ENCODE measurements at places on chromosomes 7 and 10.

DNA sequence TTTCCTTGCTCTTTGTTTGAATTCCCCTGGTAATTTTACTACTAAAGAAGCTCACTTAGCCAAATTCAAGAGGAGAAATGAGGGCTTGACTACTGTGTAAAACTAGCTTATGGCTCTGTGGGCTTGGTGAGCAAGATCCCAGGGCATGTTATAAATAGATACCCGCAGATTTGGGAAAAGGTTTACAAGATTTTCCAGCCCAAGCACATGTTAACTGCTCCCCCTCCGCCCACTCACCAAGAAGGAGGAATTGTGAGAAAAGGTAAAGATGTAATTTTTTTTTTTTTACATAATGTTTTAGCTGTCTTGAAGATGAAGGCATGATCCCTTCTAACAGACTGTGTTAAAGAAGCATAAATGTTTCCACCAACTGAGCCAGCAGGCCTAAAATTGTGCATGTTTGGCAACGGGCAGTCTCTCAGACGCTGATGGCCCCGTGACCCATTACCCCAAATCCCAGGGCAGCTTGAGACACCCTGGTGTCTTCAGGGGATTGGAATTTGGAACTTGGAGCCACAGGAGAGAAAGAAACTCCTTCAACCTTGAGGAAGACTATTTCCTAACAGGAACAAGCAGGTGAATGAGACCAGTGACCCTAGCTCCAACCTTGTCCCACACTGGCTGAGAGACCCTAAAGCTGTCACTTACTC is 429.8 kb upstream of the CELF2 start:
- DNase-seq, result no peak

GRCh38 chr7:51085034-51085692 is 231.4 kb downstream of the COBL start:
- DNase-seq, result no peak

DNA sequence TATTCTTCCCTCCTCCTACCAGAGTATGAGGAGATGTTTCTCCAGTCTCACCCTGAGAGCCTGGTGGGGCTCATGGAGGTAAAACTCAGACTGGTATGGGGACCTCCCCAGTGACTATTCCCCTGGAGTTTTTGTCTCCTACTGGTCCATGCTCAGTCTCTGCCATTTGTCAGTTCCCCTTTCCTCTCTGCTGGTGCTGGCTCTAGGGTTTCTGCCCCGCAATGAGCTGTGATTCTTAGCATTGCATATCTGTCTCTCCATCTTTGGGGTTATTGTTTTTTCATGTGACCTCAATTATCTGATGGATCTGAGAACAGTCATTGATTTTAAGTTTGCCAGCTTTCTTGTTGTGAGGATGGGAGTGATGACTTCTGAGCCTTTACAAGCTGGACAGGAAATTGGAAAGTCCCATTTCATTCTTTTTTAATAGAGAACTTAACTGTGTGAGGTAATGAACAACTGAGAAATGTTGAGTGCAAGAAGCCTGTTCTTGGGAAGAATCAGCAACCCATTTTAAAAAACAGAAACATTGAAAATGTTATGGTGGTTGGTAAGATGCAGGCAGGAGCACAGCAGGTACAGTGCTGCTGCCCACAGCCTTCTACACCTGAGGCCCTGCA is 26.9 kb downstream of the NACAD start:
- no peak for DNase-seq

- DNase-seq, result no peak
Measured at GRCh38 chr7:156941393-156942182, 7.9 kb upstream of the NOM1 start.

GRCh38 chr10:100101192-100102076 is 19.8 kb upstream of the CPN1 start:
- DNase-seq, result no peak

GRCh38 chr10:72254813-72255568 is 18.7 kb upstream of the DDIT4 start:
- DNase-seq, result no peak

- no peak for DNase-seq
Measured at GRCh38 chr7:74306730-74307469, 17.7 kb downstream of the CLIP2 start.

DNA sequence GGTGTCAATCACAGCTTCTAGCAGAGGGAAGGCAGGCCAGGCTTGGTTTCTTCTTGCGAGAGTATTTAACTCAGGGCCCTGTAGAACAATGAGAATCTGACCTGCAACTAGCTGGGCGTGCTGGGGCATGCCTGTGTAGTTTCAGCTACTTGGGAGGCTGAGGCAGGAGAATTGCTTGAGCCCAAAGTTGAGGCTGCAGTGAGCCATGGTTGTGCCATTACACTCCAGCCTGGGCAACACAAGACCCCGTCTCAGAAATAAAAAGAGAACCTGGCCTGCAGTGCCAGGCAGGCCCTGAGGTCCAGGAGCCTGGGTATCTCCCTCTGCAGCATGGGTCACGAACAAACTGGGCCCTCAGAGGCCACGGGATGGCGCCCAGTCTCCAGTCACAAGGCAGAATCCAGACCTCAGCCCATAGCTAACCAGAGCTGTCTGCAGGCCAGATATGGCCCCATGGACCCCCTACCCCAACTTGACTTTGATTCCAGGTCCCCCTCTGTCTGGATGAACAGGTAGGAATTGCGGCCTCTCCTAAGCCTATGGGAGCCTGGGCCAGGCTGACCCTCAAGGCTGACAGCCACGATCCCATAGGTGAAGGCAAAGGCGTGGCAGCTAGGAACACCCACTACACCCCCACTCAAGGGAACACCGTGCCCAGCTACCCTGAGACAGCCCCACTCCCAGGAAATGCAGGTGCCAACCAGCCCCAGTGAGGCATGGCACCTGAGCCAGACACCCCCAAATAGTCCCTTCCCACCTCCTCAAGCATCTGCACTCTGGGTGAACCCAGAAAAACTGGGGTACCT is 102.7 kb upstream of the TNRC18 start:
- no peak for DNase-seq

DNA sequence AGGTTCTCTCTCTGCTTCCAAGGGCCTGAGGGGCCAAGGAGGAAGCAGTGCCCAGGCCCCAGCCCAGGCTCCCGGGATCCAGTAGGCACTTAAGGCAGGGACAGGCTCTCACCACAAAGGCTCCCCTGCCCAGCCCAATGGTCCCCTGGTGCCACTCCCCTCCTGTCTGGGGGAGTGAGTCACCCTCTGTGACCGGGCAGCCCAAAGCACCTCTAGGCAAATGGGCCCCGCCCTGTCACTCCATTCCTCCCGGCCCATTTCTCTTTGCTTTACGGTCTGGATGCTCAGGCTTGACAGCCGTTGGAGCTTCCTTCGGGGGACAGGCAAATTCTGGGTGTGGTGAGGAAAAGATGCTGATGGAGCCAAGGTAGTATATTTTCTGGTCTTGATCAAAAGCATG is at the start of gene CALHM3:
Gene CALHM3, minus strand, starts transcription at position 106 of the 400 bp plus-strand sequence. CDS start 208 bp downstream, outside the sequence.
- no peak for DNase-seq

DNA sequence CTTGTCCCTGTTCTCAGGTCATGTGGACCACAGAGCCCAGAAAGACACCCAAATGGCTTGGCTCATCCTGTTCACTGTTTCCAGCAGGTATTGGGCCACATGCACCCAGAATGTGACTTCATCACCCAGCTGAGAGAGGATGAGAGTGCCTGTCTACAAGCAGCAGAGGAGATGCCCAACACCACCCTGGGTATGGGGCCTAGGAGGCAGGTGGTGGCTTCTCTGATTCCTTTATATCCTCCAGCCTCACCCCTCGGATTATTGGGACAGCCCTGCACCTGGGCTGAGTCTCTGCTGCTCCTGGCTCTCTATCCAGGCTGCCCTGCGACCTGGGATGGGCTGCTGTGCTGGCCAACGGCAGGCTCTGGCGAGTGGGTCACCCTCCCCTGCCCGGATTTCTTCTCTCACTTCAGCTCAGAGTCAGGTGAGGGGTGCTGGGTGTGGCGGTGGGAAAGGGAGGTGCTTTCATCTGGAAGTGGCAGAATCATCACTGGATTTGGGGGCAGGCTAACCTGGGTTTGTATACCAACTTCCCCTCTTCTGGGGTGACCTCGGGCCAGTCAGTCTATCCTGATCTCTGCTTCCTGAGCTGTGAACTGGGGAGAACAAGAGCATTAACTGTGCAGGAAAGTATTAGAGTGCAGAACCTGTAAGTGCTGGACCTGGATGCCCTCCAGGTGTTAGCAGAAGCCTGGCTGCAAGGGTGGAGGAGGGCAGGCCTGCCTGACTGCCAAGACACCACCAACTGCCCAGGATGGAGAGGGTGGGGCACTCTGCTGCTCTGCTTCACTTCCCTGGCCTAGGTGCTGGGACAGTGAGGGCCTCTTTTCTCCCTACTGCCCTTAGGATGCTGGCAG is 5.2 kb downstream of the GHRHR start:
- DNase-seq, result no peak

DNA sequence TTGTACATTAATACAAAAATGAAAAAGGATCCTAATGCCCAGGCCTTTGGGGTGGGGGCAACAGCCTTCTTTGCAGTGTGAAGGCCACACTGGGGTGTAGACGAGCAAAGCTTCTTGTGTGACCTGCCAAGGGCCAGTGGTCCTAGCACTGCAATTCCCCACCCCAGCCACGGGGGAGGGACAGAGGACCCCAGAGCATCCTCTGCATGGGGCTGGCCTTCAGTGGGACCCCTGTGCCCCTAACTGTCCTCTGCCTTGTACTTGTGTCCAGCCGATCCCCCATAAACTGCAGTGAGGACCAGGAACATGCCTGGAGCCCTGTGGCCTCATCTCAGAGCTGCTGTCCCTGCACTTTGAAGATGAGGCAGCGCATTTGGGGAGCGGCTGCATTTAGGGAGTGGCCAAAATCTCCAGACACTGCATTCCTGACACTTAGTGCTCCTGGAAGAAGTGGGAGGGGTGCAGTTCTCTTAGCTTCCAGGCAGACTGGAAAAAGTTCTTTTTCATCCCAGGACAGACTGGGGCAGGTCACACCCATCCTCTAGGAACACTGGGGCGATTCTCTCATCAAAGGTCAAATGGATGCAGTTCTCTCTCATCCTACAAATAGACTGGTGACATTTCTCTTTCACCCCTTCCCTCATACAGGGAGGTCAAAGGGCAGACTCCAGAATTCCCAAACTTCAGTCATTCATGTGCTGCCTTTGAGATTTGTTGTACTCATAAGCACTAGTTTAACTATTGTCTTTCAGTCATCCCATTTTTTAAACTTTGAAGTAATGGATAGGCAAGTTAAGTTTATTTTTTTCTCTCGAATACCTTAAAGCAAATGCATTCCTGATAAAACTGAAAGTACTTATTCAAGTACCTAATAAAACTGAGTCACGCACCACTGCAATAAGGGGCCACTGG is 922 bp upstream of the MYO1G start:
- DNase-seq, result no peak

GRCh38 chr7:126222782-126223181 is 1030.0 kb downstream of the GRM8 start:
- no peak for DNase-seq

DNA sequence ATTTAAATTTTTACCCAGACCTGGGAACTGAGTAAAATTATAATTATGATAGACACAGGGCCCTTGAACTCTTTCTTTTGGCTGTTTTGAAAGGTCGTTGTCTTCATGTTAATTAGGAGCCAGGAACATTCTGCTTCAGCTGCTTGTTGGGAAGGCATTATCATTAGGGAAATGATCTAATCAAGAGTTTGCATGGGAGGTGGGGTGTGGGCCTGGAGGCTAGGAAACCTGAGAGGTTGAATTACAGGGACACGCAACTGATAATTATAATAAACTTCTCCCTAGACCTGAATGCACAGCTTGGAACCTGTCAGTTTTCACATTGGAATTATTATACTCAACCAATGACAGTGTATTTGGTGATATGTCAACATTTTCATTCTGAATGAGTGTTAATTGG is 237.7 kb downstream of the CACNB2 start:
- no peak for DNase-seq

GRCh38 chr7:33556472-33556871 is 348.9 kb upstream of the BMPER start:
- DNase-seq, result no peak

GRCh38 chr7:23955145-23955544 is 245.1 kb downstream of the STK31 start:
- no peak for DNase-seq

DNA sequence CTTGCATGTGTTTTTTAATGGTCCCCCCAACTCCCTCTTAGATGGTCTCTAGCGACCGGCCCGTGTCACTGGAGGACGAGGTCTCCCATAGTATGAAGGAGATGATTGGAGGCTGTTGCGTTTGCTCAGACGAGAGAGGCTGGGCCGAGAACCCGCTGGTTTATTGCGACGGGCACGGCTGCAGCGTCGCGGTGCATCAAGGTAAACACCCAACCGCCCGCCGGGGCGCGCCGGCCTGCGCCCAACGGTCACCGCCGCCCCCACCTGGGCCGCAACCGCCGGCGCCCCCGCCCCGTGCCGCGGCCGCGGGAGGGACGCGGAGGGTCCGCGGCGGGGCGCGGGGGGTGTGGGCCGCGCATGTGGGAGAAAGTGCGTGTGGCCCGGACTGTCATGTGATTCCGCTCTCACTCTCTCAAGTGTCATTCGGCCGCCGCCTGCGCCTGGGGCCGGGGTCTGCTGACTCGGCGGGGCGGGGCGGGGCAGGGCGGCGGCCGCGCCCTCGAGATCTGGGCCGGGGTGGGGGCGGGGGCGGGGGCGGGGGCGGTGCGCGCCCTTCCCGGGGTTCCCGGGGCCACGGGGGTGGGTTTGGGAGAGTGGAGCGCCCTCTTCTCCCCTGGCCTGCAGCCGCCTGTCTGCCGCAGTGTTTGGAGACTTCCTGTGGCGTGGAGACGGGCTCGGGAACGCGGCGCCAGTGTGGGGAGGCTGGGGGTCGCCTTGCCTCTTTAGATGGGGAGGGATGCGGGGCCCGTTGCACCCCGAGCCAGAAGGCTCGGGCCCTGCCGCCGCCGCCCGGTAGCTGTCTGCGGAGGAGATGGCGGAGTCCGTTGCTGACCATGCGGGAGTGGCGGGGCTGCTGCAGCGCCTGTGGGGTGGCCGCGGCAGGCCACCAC is 817 bp downstream of the MLLT10 start:
- DNase-seq, result peak; percentile 43

GRCh38 chr10:52250510-52250909 is 63.6 kb upstream of the DKK1 start:
- no peak for DNase-seq

DNA sequence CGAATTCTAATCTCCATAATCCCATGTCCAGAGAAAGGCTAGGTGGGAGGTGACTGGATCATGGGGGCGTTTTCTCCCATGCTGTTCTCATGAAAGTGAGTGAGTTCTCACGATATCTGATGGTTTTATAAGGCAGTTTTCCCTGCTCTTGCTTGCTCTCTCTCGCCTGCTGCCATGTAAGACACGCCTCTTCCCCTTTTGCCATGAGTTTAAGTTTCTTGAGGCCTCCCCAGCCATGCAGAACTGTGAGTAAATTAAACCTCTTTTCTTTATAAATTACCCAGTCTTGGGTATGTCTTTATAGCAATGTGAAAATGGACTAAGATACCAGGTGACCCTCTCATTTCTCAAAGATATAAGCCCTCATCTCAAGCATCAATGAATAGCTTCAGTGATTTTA is 1.1 kb upstream of the ACTA2 start:
- no peak for DNase-seq

DNA sequence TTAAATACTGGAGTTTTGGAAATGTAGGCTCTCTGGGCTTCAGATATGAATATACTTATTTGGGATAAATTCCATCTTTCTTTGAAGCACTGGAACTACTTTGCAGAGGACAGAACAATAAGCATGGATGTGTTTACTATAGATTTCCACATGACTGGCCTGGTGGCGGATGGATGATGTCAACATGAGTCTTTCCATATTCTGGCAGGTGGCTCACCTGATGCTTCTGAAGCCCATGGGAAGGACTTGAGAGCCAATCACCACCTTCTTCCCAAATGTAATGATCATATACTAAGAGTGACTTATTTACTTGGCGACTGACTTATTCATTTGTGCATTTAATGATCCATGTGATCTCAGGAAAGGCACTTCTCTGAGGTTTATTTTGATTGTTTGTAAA is 110.5 kb downstream of the FANK1 start:
- DNase-seq, result no peak

GRCh38 chr7:48088559-48089045 is 463 bp upstream of the UPP1 start:
- DNase-seq, result no peak
